ENCODE measurements at places on chromosomes 6 and 20. TPM values are rescaled to one million over a fixed set of nuclear protein-coding genes. Genes with fewer than 3 reads are reported as not detected.
A peak's percentile ranks its signal among the peaks of the same experiment; 100 is the strongest.

The MANEA gene
- total RNA-seq = 129 TPM

The KIF6 gene
- 0.62 TPM for total RNA-seq

The FAM110A gene
- total RNA-seq = 9.7 TPM

The GSTA3 gene
- total RNA-seq = not detected

GRCh38 chr6:33779290-33779689 lies 9.6 kb downstream of the LEMD2 start:
- H3K36me3 ChIP-seq = peaks cover 86% of the 10 kb centered on the region
- no peak overlapping the region for H3K4me3 ChIP-seq
- H3K27me3 ChIP-seq = no peaks in the 10 kb centered on the region
- DNase-seq = peak; percentile 86
- H3K27ac ChIP-seq = no peak overlapping the region

DNA sequence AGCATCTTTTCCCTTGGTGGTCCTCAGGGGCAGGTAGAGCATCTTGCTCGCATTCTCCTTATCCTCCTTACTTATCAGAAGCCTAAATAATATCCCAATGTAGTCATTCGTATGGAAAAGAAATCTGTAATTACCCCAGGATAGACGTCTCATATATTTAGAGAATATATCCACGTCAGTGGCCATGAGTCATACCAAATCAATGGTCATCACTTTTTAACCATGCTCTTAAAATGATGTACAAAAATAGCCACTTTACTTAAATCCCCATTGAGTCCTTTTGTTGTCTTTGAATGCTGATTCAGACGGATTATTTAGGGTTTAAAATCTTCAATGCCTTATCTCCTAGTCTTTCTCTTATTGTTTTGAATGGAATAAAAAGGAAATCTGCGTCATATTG lies 231.7 kb upstream of the STXBP5 start:
- DNase-seq = no peak
- H3K4me1 ChIP-seq = no peaks in the 10 kb centered on the region
- H3K27ac ChIP-seq = no peak overlapping the region
- no peaks in the 10 kb centered on the region for H3K27me3 ChIP-seq

DNA sequence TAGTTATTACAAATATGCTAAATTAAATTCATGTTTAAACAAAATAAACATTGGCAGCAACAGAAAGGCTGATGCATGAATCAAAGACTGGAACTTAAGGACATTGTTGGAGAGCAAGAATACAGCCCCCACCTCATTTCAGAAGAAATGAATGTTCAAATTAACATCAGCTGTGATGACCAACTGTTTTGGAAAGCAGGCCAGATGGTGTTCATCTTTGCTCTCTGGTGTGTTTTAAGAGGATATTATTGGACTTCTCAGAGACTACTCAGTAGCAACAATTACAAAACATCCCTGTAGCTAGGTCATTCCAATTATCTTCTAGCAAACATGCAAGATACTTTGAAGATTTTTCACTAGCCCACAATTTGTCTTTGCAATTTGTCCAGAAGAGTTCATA lies 118.6 kb upstream of the DOK5 start:
- H3K36me3 ChIP-seq = no peaks in the 10 kb centered on the region
- no peak for DNase-seq
- no peaks in the 10 kb centered on the region for H3K4me1 ChIP-seq
- no peak overlapping the region for H3K27ac ChIP-seq
- no peak overlapping the region for H3K4me3 ChIP-seq
- no peaks in the 10 kb centered on the region for H3K27me3 ChIP-seq

DNA sequence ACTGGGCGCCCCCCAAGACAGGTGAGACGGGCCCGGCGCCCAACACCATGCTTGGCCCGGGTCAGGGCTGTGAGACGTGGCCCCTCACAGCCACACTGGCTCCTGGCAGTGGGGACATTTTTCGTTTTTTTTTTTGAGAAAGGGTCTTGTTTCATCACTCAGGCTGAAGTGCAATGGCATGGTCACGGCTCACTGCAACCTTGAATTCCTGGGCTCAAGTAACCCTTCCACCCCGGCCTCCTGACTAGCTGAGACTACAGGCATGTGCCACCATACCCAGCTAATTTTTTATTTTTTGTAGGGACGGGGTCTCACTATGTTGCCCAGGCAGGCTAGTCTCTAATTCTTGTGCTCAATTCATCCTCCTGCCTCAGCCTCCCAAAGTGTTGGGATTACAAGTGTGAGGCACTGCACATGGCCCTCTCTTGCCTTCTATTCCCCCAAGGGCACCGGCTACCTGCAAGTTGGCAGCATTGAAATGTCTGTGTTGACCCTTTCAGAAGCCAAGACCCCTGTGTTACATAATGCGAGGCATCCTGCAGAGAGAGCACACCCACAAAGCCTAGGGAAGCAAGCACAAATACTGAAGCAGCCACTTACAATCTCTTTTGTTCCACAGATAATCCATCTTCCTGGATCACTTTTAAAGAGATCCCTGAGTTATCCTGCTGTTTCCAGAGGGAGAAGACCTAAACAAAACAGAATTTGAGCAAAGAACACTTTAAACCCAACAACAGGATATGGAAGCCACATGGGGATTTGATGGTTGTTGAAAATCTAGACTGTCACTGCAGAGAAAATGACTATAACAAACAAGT lies 57.5 kb upstream of the SLC4A11 start:
- no peaks in the 10 kb centered on the region for H3K27me3 ChIP-seq
- no peaks in the 10 kb centered on the region for H3K4me1 ChIP-seq
- H3K36me3 ChIP-seq = peaks cover 53% of the 10 kb centered on the region
- no peak for DNase-seq

- H3K27ac ChIP-seq = no peak overlapping the region
- no peaks in the 10 kb centered on the region for H3K36me3 ChIP-seq
- DNase-seq = no peak
- no peaks in the 10 kb centered on the region for H3K27me3 ChIP-seq
- H3K4me3 ChIP-seq = no peak overlapping the region
These were observed 35.3 kb downstream of the TOX2 start for GRCh38 chr20:43949741-43950618.

GRCh38 chr20:48052475-48052835 lies 267.2 kb upstream of the SULF2 start:
- H3K4me3 ChIP-seq = no peak overlapping the region
- H3K27me3 ChIP-seq = no peaks in the 10 kb centered on the region
- no peaks in the 10 kb centered on the region for H3K36me3 ChIP-seq
- no peak for DNase-seq
- H3K4me1 ChIP-seq = no peaks in the 10 kb centered on the region

- DNase-seq = peak; percentile 36
- H3K27me3 ChIP-seq = no peaks in the 10 kb centered on the region
- no peak overlapping the region for H3K4me3 ChIP-seq
- H3K4me1 ChIP-seq = no peaks in the 10 kb centered on the region
- H3K36me3 ChIP-seq = peaks cover 67% of the 10 kb centered on the region
These were observed 90.3 kb downstream of the ASXL1 start for GRCh38 chr20:32448306-32449056.

- no peak overlapping the region for H3K4me3 ChIP-seq
- H3K36me3 ChIP-seq = no peaks in the 10 kb centered on the region
- DNase-seq = no peak
- no peaks in the 10 kb centered on the region for H3K27me3 ChIP-seq
- H3K4me1 ChIP-seq = peaks cover 2% of the 10 kb centered on the region
These were observed 114.1 kb downstream of the PLCB1 start for GRCh38 chr20:8246153-8246552.

DNA sequence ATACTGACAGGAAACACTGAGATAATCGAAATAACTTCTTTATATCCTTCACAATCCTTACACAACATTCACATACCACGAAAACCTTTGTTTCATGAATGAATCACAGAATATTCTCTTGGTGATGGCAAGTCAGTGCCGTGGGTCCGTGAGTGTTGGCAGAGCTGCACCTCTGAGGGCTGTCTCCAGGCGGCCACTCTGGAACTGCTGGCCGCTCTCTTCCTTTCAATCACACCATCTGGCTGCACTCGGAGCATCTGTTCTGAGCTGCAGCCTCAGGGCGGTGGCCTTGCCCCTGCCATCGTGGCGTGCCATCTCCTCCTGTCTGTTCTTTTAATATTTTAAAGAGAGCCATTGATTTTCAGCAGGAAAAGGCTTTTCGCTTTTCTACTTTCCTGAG lies 129.4 kb upstream of the AFDN start:
- peak overlapping the region; percentile 51 for H3K27ac ChIP-seq
- DNase-seq = no peak
- H3K27me3 ChIP-seq = no peaks in the 10 kb centered on the region
- H3K36me3 ChIP-seq = no peaks in the 10 kb centered on the region

DNA sequence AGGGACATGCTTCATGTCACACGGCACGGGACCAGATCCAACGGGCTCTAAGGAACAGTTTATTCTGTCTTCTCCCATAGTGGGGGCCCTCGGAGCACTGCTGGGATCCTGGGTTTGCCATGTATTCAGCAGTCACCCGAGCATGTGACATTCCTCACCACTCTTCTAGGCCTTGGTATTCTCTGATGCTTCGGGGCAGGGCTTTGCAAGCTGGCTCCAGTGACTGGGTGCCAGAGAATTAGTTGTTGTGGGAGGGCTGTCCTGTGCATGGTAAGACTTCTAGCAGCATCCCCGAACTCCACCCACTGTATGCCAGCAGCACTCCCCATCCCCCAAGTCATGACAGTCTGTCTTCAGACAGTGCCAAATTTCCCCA lies 5.4 kb downstream of the CCN5 start:
- H3K4me3 ChIP-seq = no peak overlapping the region
- peak; percentile 61 for DNase-seq
- no peaks in the 10 kb centered on the region for H3K4me1 ChIP-seq
- H3K36me3 ChIP-seq = no peaks in the 10 kb centered on the region

DNA sequence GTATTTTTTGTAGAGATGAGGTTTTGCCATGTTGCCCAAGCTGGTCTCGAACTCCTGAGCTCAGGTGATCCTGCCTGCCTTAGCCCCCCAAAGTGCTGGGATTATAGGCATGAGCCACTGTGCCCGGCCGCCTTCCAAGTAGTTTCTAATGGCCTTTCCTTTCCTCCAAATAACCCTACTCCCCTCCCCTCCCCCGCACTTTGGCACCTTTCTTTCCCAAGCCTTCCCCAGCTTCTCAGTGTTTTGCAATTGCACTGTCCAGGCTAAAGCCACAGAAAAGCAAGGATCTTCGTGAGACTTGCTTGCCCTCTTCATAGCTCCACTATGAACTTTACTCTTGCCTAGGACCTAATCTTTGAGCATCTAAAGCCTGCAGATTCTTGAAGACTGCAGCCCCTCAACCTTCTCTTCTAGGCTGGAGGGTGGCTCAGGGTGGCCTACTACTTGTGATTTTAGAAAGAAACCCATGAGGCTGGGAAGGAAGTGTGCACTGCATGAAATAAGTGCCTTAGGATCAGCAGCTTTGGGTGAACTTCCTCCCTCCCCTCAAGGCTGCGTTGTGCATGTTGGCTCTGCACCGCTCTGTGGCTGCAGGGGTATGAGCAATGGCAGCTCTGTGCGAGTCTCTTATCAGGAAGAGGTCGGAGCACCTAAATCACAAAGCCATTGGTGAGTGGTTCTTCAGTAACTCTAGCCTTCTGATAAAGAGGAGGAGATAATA lies 152.4 kb upstream of the SNX9 start:
- peaks cover 7% of the 10 kb centered on the region for H3K4me1 ChIP-seq
- DNase-seq = peak; percentile 67
- H3K4me3 ChIP-seq = no peak overlapping the region
- H3K36me3 ChIP-seq = no peaks in the 10 kb centered on the region
- H3K27ac ChIP-seq = no peak overlapping the region

DNA sequence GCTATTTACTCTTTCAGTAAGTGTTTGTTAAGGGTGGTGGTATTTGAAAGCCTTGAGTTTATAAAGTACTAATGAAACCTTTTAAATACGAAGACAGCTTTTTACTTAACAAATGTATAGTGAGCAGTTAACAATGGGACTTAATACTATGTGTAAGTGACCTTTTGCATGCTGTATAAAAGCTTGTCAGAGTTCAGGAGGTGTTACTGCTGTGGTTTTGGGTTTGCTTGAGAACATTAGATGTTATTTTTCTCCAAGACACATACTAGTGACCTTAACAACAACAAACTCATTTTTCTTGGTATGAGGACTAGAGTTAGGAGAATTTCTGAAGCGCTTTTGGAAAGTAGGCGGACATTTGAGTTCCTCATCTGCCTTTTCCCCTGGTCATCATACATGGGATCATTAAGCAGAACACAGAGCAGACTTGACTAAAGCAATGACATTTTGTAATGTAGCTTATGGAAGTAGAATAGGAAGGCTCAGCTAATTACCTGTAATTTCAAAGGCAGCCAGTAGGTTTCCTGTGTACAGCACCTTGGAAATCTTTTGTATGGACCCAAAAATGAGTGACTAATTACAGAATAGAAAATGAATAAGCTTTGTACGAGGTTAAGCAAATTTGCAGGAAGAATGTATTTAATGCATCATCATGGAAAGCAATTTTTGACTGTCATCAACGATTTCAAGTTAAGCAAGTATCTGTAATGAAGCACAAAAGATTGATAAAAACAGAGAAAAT lies 14.1 kb downstream of the CDYL start:
- H3K4me1 ChIP-seq = peaks cover 11% of the 10 kb centered on the region
- no peaks in the 10 kb centered on the region for H3K36me3 ChIP-seq
- H3K27me3 ChIP-seq = no peaks in the 10 kb centered on the region
- no peak for DNase-seq

DNA sequence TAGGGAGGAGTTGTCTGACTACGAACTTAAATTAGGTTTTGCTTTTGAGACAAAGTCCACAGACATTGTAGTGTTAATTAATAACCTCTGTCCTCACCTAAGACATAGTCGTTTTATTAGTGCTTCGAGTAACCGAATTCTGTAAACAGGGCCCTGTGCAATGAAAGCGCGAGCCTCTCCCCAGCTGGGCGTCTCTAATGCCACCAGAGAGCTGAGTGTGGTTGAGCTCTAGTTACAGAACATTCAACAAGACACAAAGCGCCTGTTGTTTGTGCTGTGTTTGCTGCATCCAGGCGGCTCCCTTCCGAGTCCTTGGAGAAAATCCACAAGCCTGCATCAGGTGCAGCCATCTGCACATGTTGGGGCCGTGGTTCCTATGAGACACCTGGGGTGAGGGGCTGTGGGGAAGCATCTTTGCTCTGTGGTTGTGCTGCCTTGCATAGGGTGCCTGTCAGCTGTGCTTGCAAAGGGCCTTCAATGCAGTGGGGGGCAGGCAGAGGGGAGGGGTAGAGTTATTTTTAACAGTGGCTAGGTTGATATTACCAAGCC lies 63.9 kb downstream of the CD164 start:
- H3K27me3 ChIP-seq = no peaks in the 10 kb centered on the region
- no peak overlapping the region for H3K4me3 ChIP-seq
- no peak for DNase-seq

DNA sequence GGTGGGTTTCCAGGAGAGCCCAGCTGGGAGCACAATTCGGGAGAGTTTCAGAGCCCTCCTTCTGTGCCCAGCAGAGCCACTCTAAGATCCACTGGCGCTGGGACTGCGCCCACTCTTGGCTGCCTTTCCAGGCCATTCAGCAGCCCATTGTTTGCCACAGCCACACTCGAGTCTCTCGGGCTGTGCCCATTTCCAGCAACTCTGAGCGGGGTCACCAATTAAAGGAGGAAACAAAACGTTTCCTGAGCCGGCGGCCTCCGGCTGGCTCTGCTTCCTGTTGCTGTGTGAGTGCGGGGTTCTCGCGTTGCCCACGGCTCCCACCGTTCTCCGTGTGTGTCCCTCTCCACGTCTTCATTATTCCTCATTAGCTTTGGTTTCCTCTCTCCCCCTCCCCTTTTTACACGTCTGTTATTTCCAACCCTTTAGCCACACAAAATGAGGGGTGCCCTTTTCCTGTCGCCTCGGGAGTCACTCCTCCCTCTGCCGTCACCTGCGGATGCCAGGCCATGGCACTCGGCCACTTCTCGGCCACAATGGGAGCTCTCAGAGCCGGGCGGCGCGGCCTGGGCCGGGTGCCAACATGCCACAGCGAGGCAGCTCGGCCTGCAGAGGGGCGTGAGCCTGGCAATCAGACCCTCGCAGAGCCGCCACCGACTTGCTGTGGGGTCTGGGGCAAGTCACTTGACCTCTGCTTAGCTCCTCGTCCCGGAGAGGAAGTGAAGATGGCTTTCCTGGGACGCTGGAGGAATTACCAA lies 94.3 kb upstream of the NKX2-2 start:
- H3K36me3 ChIP-seq = no peaks in the 10 kb centered on the region
- no peak for DNase-seq
- H3K4me1 ChIP-seq = no peaks in the 10 kb centered on the region
- H3K4me3 ChIP-seq = no peak overlapping the region
- no peak overlapping the region for H3K27ac ChIP-seq

Measured in endodermal cell (in vitro differentiated cells).